ENCODE measurements at places on chromosomes 12 and 14.

DNA sequence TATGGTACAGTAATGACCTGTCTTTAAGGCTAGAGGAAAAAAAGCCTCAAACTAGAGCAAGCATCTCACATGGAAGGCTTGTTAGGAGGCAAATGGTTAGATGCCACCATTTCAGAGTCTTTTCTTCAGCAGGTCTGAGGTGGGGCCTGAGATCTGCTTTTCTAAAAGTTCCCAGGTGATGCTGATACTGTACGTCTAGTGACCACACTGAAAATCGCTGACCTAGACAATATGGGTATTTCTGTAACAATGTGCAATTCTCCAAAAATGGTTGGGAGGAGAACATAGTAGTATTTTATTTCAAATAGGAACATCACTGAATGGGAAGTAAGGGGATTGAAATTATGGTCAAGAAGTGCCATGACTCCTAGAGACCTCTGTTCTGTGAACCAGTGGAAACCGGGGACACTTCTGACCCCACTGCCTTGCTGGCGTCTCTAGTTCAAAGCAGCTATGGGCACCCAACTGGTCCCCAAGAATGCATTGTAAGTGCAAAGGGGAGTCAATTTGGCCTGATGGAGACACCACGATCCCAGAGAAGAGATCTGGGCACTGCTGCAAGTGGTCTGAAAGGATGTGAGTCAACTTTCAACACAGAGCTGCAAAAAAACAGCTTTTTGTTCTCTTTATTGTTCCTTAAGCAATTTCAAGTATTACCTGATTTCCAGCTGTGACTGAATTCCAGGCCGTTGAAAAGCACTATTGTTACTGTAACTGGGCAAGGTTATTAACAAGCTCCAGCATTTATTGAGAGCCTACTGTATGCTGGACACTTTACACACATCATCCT is 54.4 kb upstream of the PLEKHG7 start:
- H3K27me3 ChIP-seq = no peaks in the 10 kb centered on the region
- peaks cover 7% of the 10 kb centered on the region for H3K36me3 ChIP-seq
- H3K4me3 ChIP-seq = no peak overlapping the region
- H3K27ac ChIP-seq = no peak overlapping the region
- peaks cover 12% of the 10 kb centered on the region for H3K4me1 ChIP-seq

DNA sequence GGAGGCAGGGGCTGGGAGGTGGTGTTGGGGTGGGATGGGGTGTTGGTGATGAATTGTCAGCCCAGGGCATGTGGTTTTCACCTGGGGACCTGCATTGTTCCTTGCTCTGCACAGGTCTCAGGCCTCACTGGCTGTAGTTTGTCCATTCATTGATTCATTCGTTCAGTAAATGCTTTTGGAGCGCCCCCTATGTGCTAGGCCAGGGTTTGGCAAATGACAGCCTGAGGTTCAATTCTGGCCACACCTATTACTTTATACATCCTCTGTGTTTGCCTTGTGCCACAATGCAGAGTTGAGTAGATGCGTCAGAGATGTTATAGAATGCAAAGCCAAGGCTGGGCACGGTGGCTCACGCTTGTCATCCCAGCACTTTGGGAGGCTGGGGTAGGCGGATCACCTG is 4.7 kb downstream of the ADCK1 start:
- H3K4me1 ChIP-seq = peaks cover 8% of the 10 kb centered on the region
- no peak overlapping the region for H3K27ac ChIP-seq
- no peaks in the 10 kb centered on the region for H3K27me3 ChIP-seq
- H3K36me3 ChIP-seq = no peaks in the 10 kb centered on the region
- no peak overlapping the region for H3K4me3 ChIP-seq
- peak; percentile 61 for DNase-seq

GRCh38 chr14:82134411-82134810 is 600.8 kb upstream of the SEL1L start:
- H3K4me3 ChIP-seq = no peak overlapping the region
- H3K27me3 ChIP-seq = no peaks in the 10 kb centered on the region
- H3K4me1 ChIP-seq = no peaks in the 10 kb centered on the region
- no peak overlapping the region for H3K27ac ChIP-seq

DNA sequence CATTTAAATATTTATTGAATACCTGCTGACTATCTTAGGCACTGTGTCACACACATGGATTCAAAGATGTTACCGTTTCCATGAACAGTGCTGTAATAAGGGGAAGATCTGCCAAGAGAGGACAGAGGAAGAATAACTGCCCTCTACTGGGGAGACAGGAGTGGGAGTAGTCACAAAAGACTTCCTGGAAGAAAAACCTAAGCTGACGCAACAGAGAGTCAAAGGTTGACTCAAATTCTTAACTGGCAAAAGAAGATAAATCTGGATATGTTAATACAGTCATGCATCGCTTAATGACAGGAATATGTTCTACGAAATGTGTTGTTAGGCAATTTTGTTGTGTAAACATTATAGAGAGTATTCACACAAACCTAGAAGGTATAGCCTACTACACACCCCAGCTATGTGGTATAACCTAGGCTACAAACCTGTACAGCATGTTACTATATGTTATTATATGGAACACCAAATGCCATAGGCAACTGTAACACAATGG is 51.5 kb downstream of the DCAF5 start:
- H3K27me3 ChIP-seq = no peaks in the 10 kb centered on the region
- no peak overlapping the region for H3K4me3 ChIP-seq
- H3K36me3 ChIP-seq = peaks cover 3% of the 10 kb centered on the region
- H3K4me1 ChIP-seq = peaks cover 13% of the 10 kb centered on the region

GRCh38 chr14:94173471-94173884 is 644 bp upstream of the PPP4R4 start:
- peaks cover 33% of the 10 kb centered on the region for H3K4me1 ChIP-seq
- peak; percentile 52 for DNase-seq
- peak overlapping the region; percentile 79 for H3K4me3 ChIP-seq
- H3K36me3 ChIP-seq = no peaks in the 10 kb centered on the region

DNA sequence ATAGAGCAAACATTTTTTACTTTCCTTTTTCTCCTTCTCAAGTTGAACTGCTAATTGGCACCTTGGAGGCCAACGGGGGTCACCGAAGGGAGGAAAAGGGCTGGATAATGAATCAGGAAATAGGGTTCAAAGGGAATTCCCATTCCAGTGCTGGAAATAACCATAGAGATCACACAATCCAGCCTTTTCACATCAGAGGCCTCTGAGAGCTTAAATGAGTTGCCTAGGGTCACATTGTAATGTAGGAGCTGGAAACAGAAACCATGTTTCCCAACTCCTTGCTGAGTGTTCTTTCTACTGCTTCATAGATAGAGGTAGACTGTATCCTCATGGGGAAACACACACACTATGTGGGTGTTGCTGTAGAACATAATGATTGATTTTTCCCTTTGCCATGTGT is 60.6 kb upstream of the DDHD1 start:
- DNase-seq = no peak
- H3K27me3 ChIP-seq = no peaks in the 10 kb centered on the region
- peaks cover 5% of the 10 kb centered on the region for H3K4me1 ChIP-seq
- no peak overlapping the region for H3K27ac ChIP-seq

- H3K27me3 ChIP-seq = no peaks in the 10 kb centered on the region
- no peak overlapping the region for H3K4me3 ChIP-seq
- no peak for DNase-seq
These were observed 349.9 kb downstream of the LRIG3 start for GRCh38 chr12:58570411-58570810.

DNA sequence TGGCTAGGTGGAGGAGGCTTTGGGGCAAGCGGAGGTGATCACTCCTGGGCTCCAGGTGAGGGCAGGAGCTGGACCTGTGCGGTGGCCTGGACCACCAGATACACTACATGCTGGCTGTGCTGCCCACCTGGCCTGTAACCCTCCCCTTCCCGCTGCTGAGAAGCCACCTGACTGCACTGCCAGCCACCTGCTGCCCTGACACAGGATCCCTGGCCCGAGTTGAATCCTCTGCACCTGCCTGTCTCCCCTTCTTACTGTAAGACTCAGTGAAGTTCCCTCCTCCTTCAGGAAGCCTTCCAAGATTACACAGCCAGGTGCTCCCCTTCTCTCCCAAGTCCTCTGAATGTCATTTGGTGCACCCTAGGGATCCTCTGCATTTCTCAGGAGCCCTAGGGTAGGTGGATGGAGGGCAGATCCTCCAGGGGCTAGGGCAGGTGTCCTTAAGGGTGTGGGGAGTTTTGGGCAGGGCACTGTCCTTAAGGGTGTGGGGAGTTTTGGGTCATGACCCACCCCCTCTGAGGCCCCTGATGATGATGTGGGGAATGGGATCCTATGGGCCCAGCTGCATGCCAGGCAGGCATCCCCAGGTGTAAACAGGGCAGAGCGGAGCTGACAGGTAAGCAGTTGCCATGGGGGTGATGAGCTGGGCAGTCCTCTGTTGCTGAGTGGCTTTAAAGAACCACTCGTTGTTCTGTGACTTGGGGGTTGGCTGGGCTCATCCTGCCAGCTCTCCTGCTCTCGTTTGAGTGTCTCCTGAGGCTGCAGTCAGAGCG is 6.7 kb upstream of the MTA1 start:
- H3K4me3 ChIP-seq = no peak overlapping the region
- no peak overlapping the region for H3K27ac ChIP-seq
- peaks cover 9% of the 10 kb centered on the region for H3K4me1 ChIP-seq
- H3K27me3 ChIP-seq = peaks cover 16% of the 10 kb centered on the region

DNA sequence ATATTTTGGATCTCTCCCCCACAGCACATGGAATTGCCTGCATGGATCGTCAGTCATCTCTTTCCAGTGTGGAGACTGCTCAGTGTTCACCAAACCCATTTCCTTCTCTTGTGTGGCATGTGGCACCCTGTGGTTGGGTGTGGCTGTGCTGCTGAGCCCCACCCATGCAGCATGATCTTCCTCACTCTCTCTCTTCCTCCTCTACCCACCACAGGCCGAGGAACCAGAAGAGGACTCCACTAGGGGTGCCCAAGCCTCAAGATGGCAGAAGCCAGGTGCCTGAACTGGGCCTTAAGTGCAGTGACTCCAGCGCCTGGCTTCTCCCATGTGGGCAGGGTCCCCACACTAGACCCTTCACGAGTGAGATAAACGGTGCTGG is 66.8 kb upstream of the GPR68 start:
- peak overlapping the region; percentile 51 for H3K4me3 ChIP-seq
- no peaks in the 10 kb centered on the region for H3K27me3 ChIP-seq
- H3K27ac ChIP-seq = peak overlapping the region; percentile 88
- H3K4me1 ChIP-seq = peaks cover 54% of the 10 kb centered on the region

GRCh38 chr14:68762953-68763764 is 29.7 kb downstream of the ZFP36L1 start:
- H3K27ac ChIP-seq = no peak overlapping the region
- no peaks in the 10 kb centered on the region for H3K27me3 ChIP-seq
- no peak overlapping the region for H3K4me3 ChIP-seq
- H3K36me3 ChIP-seq = no peaks in the 10 kb centered on the region

DNA sequence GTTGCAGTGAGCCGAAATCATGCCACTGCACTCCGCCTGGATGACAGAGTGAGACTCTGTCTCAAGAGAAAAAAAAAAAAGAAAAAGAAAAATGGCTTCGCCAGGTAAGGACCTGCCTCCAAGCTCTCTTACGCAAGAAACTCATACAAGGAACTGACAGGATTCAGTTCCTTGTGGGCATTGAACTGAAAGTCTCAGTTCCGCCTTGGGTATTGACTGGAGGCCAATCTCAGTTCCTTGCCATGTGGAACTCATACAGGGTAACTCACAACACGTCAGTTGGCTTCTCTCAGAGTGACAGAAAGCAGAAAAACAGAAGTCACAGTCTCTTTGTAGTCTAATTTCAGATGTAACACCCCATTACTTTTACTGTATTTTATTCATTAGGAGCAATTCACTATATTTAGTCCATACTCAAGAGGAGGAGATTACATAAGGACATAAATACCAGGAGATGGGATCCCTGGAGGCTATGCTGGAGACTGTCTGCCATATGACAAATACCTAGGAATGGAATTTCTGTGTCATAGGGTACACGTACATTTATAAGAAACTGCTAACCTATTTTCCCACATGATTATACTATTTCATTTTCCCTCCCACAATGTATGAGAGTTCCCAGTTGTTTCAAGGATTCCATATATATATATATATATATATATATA is 11.4 kb upstream of the NOPCHAP1 start:
- H3K27ac ChIP-seq = no peak overlapping the region
- DNase-seq = no peak
- H3K4me1 ChIP-seq = no peaks in the 10 kb centered on the region
- no peak overlapping the region for H3K4me3 ChIP-seq

DNA sequence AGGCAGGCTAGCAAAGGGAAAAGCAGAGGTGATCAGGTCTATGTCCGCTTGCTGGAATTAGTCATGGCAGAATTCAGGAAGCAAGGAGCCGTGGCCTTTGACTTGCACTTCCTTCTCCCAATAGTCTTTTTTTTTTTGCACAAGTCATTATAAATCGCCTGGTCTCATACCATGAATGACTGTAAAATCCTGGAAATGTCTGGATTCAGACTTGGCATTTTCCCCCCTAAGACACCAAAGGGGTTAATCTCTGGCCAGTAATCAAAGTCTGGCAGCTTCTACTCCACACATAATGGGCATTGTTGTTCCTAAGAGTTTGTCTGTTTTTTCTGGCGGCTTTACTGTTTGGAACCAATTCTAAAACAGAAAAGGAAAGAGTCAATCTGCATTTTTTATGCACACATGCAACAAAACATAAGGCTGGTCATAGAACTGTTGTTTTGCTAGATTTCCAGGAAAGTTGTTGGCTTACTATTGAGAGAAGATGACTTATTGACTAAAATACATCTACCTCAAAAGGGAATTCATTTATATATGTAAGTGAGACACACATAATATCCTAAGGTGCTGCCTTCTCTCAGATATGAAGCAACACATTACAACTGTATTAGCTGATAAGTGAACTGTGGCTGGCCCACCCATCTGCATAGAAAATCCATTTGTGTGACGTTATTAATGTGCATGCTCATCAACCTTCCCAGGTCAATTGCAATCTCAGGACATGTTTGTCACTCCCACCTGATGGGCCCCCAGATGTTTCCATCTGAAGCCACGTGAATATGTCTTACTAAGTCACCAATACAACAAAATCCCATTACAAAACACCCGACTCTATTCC is 157.3 kb downstream of the BTG1 start:
- no peaks in the 10 kb centered on the region for H3K27me3 ChIP-seq
- H3K4me3 ChIP-seq = no peak overlapping the region
- no peaks in the 10 kb centered on the region for H3K36me3 ChIP-seq
- no peak for DNase-seq
- H3K27ac ChIP-seq = no peak overlapping the region

DNA sequence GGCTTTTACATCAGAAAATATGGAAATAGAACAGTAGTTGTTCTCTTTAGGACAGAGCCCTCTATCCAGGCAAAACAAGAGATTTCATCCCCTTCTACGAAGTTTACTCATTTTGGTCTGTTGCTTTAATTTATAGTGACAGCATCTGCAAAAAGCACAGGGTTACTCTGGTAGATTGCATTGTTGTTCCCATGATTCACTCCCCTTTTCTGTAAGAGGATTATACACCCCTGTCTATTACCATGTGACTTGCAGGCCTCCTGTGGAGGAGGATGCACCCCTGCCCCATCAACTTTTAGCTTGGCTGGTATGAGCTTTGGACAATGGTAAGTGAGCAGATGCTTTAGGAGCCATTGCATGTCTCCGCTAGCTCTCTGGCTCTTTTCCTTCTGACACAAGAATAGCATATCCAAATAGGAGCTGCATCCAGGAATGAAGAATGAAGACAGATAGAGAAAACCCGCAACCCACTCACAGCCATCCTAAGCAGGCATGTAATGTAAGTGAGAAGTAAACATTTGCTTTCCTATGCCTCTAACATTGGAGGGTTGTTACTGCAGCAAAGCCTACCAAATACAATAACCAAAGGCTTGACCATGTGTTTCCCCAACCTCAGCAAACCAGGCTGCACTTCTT is 304.2 kb downstream of the AKAP6 start:
- no peak overlapping the region for H3K4me3 ChIP-seq
- no peaks in the 10 kb centered on the region for H3K36me3 ChIP-seq
- DNase-seq = no peak
- H3K4me1 ChIP-seq = no peaks in the 10 kb centered on the region
- H3K27me3 ChIP-seq = no peaks in the 10 kb centered on the region

- no peak overlapping the region for H3K27ac ChIP-seq
- no peaks in the 10 kb centered on the region for H3K36me3 ChIP-seq
- H3K4me1 ChIP-seq = no peaks in the 10 kb centered on the region
- no peak for DNase-seq
These were observed 331.7 kb downstream of the NRXN3 start for GRCh38 chr14:78501909-78502308.

All from activated CD4-positive, alpha-beta memory T cell treated with anti-CD3 and anti-CD28 coated beads for 36 hours (primary cell).